Suprapubic skin (tissue), 4 donors: ENCODE measurements at places on chromosomes 3 and 15.

GRCh38 chr3:72628065-72628464 lies 220.2 kb downstream of the SHQ1 start:
- DNase-seq: peak; percentile 85

GRCh38 chr15:99635794-99636193 lies 70.0 kb downstream of the MEF2A start:
- DNase-seq: no peak

DNA sequence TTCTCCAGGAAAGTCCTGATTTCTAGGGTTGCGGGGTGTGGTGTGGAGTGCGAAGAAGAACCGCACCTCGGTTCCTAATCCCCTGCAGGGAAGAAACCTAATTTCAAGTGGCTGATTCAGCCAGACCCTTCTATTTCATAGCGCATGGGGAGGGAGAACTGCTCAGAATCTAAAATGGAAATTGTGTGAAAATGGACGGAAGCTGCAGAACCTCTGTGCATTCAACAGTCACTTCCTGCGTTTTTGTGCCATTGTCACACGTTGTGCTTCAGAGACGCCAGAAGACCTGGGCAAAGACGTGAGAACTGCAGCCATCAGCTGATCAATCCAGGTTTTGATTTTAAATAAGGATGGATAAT lies 1.2 kb downstream of the SIDT1 start:
- no peak for DNase-seq

GRCh38 chr15:44394562-44394961 lies 32.9 kb upstream of the CTDSPL2 start:
- no peak for DNase-seq

- no peak for DNase-seq
These were observed 131.6 kb upstream of the HACD2 start for GRCh38 chr3:123716411-123716810.

DNA sequence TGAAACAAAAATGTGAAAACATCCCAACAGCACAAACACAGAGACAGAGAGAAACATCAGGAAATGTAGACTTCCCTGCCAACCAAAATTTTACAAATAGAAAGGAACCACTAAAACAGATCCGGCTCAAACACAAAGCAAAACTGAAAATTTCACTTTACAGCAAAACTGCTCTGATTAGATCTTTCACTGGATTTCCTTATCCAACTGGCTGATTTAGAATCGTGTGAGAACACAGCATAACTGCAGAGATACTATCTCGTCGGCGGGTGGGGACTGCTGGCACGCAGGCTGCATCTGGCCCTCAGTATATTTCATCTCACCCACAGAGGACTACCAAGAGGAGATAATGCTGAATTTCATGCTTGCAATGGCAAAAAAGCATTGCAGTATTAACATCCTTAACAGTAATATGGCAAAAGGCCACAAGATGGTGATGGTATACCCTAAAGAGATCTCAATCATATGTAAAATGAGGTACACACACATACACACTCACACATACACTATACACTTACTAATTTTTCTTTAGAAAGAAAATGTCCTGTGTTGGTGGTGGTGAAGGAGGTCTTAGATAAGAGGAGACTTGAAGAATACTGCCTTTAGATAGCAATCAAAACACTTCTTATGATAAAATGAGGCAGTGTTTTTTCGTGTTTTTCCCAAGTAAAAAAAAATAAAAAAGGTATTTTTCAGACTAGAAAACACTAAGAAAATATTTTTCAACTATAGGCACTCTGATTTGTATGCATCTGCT lies 10.6 kb upstream of the LEO1 start:
- no peak for DNase-seq

DNA sequence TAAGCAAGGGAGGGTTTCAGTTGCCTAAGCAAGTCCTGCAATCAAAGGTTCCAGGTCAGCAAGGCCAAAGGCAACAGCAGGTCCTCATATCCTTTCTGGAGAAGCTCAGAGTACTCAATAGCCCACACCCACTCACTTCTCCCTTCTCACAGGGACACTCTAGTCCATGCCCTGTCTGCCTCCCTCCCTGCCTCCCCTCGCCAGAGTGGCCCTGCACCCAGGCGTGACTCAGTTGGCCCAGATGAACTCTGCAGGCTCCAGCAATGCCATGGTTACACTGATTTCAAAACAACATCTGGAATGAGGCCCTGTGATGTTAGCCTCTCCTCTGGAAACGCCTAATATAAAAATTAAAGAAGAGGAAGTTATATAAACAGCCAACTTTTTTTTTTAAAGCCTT lies 32.9 kb downstream of the IL16 start:
- peak; percentile 84 for DNase-seq

- no peak for DNase-seq
These were observed 367.2 kb upstream of the AGTR1 start for GRCh38 chr3:148330542-148330941.

GRCh38 chr3:2978977-2979732 lies 131.0 kb downstream of the IL5RA start:
- DNase-seq: no peak

- DNase-seq: no peak
These were observed 367.8 kb upstream of the UMPS start for GRCh38 chr3:124362455-124362854.
